Vagina (tissue), 2 donors: ENCODE measurements at places on chromosomes 4 and X.

GRCh38 chrX:12309040-12309743, 170.9 kb downstream of the FRMPD4 start:
- no peak for DNase-seq

- DNase-seq = no peak
These were observed 128.0 kb downstream of the C4orf33 start for GRCh38 chr4:129223945-129224344.

DNA sequence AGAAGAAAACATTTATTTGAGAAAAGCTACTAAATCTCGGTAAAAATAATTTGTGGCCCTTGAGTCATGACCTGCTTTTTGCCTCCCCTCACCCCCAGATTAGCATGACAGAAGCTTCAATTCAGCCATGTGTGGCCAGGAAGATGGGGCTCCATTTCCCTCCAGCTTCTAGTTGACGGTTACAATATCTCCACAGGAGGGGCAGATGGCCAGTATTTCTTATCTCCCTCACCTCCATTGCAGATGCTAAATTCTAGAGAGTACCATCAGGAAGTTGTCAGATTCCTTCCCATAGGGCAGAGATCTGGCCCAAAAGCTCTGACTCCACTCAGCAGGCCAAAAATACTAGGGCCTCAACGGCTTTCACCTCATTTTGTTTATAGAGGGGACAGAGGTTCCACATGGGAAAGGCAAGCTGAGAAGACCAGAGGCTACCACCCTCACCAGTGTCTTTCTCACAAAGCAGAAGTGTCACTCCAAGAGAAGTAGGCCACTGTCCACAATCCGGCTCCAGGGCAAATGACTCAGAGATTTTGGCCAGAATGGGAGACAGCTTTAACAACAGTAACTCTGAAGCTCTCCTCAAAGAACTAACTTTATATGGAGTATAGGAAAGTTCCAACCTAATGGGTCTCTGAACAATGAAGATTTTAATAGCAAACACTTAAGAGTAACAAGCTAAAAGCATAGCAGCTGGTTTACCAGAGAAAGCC, 108.3 kb downstream of the TBC1D19 start:
- no peak for DNase-seq

DNA sequence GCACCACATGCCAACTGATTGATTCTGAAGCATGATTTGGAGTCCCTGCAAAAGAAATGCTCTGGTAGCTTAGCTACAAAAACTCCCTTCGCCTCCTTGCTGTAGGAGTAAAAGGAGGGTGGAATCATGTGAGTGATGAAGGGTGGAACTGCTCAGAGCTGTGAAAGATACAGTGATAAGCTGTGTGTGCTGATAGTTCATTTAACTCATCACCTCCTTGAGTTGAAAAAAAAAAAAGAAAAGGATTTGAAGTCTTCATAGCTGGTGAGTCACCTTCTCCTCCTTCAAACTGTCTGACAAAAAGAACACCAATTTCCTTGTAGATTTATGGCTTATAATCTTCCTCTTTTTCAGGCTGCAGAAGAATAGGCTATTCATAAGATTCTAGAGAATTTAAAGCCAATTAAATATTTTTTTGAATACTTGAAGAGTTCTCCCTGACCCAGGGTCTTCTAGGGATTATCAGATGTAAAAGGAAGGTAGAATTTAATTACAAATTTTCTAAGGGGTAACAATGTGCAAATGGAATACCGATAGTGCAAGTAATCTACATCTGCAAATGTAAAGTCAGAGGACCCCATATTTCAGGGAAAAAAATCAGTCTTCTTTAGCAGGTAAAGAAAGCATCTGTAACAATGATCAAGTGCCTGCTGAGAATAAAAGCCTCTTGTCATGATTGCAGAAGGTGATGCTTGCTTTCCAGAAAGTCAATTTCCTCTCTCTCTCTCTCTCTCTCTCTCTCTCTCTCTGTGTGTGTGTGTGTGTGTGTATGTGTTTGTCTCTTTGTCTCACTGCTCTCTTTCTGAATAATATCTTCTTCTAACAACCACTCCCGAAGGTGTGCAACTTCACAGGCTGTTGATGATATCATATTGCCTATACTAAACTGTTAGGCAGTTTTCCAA, 208.8 kb upstream of the VEGFC start:
- no peak for DNase-seq

GRCh38 chr4:175034007-175034406, 115.8 kb downstream of the ADAM29 start:
- no peak for DNase-seq

DNA sequence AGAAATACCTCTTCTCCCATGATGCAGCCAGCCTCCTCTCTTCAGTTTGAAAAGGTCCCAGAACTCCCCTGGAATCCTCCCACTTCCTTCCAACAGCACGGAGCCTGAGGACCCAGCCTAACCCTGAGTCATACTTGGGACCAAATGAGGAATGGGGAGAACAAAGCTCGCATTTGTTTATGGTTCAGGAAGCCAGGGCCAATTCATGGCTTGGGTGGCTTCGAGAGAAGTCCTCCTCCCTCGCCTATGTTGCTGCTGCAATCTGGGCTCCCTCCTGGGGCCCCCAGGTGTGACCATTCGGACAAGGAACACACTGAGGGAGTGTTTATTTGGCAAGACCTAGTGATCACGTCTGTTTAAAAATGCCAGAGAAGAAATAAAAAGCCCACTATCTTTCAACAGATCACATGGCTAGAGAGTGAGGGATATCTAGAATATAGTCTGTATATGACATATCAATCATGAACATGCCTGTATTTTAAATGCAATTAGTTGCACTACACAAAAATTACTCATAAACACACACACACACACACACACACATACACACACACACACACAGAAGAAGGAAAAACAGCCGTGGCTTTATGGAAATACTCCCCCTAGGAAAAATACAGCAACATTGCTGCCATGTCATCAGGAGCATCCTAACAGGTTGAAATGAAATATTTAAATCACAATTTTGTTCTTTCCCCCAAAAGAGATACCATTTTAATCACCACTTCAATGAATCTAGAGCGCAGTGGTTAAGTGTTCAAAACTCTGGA, 155.7 kb upstream of the MAP3K15 start:
- no peak for DNase-seq

GRCh38 chr4:6473264-6474052, 1.0 kb upstream of the PPP2R2C start:
- DNase-seq = peak; percentile 67
